ENCODE measurements at places on chromosomes 12 and 14.

DNA sequence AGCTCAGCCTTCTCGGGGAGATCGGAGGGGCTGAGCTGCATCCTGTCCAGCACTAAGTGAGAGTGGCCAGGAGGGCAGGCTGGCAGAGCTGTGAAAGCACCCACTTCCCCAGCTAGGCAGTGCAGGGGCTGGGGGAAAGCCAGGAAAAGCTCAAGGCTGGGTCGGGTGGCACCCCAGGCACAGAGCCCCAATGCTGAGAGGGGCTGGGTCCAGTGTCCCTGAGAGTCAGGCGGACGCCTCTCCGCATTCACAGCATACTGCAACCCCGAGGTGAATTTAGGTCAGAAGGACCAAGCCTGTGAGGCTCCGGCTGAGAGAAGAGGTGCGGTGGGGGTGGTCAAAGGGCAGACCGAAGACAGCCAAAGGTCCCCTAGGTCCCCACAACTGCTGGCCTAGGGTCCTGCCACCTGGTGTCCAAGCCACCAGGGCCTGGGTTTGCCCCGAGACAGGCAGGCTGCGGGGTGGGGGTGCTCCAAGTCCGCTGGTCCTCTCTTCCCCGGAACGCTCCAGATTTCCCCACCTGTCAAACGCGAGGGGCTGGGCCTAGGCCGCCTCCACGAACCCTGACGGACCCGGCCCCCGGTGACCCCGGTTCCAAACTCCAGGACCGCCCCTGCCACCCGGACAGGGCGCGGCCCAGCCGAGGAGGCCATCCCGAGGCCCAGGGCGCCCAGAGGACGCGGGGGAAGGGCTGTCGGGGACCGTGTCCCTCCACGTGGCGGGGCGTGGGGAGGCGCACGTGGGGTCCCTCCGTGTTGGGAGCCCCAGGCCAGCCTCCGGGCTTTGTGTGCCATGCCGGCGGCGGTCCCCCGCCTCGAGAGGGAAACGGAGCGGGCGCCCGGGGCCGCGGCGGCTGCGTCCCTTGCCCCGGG is 527 bp downstream of the CAMKK2 start:
- no peak for DNase-seq

DNA sequence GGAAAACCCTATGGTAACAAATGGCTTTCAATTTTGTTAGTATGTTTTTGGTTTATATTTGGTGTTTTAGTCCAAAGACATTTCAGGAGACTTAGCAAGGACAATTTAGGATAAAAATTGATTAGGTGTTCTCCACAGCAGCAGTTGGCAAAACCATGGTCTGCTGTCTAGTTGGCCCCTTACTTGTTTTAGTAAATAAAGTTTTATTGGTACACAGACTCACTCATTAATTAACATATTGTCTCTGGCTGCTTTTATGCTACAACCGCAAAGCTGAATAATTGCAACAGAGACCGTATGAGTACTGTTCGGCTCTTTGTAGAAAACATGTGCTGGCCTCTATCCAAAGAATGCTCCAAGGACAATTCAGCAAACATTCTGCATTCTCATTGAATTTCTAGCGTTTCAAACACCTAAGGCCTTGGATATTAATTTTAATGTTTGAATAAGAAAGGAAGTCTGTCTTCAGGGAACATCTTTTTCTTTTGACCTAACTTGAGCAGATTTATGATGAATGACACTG is 77.7 kb downstream of the CCDC92 start:
- DNase-seq = no peak

GRCh38 chr14:81143793-81144192 is 77.0 kb downstream of the GTF2A1 start:
- no peak for DNase-seq

DNA sequence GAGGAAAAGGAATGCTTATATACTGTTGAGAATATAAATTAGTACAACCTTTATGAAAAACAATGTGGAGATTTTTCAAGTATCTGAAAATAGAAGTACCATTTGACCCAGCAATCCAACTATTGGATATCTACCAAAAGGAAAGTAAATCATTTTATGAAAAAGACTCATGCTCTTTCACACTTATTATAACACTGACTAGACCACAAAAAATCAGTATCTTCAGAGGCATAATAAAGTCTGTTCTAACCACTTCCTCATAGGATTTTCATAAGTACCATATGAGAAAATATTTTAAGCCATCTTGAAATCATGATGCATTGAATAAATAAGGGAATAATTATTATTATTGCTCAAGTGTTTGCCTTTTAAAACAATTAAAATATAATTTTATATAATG is 90.8 kb downstream of the SLCO1B1 start:
- DNase-seq = no peak

GRCh38 chr12:113226696-113227568 is 5.7 kb downstream of the TPCN1 start:
- DNase-seq = no peak

- no peak for DNase-seq
These were observed 668.9 kb downstream of the AACS start for GRCh38 chr12:125734137-125734536.

GRCh38 chr14:39038542-39038941 is 64.5 kb downstream of the SEC23A start:
- DNase-seq = no peak

GRCh38 chr12:127005406-127005805 is 1261.6 kb upstream of the TMEM132C start:
- no peak for DNase-seq

GRCh38 chr12:117567644-117568216 is 206.3 kb upstream of the NOS1 start:
- no peak for DNase-seq

GRCh38 chr14:98101323-98101722 is 1170.7 kb downstream of the BCL11B start:
- DNase-seq = no peak

GRCh38 chr12:103327676-103328075 is 168.1 kb downstream of the C12orf42 start:
- no peak for DNase-seq

- DNase-seq = no peak
These were observed 55.5 kb downstream of the ETV6 start for GRCh38 chr12:11705010-11705409.
